Stimulated activated CD4-positive, alpha-beta T cell treated with anti-CD3 and anti-CD28 coated beads, Interleukin-15, amount 100 ng/mL, for 1 hour (primary cell): ENCODE measurements at places on chromosomes 1 and 21.

DNA sequence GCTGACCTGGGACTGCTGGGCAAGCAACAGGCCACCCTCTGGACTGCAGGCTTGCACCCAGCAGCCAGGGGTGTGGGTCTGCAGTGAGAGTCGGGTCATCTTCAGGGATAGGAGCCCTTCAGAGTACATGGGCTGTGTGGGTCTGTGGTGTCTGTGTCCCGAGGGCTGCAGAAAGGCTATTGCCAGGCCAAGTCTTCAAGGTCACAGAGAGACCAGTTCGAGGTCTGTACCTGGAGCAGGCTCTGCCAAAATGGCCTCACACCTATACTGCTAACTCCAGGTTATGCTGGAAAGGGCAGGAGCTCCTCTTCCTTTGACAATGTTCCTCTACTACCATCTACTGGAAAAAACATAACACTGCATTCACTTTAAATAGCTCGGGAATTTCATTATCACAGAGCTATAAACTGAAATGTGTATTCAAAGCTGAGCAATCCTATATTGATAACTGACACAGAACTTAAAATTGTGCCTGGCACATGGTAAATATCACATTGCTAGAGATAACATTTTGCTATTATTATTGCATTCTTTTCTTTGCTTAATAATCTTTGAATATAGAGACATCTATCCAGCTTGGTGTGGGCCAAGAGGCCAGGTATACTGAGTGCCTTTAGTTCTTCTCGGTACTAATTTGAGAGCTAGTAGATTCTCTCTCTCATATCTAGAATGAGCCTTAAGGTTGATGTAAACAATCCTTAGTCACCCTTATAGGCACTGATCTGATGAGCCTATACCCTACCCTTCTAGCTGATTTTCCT, 6.9 kb upstream of the DNAH14 start:
- no peak for DNase-seq

- no peak for DNase-seq
Observed at GRCh38 chr1:97365026-97365425, 555.8 kb downstream of the DPYD start.

DNA sequence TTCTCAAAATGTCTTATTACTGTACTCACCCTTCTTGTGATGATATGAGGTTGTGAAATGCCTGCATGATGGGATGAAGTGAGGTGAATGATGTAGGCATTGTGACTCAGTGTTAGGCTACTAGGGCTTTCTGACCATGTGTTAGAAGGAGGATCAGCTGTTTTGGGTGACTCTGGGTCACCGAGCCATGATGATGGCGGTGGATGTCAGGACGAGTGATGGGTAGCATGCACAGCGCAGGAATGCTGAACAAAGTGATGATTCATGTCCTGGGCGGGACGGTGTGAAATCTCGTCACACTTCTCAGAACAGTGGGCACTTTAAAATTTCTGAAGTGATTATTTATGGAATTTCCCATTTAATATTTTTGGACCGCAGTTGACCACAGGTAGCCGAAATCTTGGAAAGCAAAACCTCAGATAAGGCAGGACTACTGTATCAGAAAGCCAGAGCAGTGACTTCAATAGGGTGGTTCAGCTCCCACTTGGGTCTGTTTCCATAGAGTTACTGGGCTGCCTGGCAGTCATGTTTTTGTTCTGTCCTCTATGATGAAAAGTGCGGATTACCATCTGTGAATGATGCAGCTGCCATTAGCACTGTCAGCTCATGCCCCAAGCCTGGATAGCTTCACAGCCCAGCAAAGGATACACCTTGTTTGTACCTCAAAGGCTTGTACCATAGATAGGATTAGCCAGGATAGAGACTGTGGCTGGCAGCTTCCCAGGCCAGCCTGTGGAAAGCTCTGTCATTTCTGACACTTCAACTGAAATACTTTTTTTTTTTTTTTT, 26.6 kb downstream of the IL6R start:
- no peak for DNase-seq

DNA sequence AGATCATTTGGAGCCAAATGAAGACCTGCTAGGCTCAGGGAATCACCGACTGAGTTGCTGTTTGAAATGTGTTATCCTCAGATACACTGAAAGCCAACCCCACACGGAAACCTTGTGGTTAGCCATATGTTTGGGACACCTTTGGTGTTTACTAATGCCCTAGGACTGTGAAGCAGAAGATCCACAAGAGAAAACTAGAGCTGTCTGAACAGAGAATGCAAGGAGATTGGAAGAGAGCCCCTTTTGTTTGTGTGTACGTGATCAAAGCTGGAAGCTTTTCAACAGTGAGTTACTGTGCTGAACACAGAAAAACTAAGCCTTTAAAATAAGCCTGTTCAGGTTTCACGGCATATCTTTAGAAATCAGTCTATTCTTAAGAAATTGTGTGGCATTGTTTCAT, 908.2 kb upstream of the ADGRL2 start:
- DNase-seq = no peak

DNA sequence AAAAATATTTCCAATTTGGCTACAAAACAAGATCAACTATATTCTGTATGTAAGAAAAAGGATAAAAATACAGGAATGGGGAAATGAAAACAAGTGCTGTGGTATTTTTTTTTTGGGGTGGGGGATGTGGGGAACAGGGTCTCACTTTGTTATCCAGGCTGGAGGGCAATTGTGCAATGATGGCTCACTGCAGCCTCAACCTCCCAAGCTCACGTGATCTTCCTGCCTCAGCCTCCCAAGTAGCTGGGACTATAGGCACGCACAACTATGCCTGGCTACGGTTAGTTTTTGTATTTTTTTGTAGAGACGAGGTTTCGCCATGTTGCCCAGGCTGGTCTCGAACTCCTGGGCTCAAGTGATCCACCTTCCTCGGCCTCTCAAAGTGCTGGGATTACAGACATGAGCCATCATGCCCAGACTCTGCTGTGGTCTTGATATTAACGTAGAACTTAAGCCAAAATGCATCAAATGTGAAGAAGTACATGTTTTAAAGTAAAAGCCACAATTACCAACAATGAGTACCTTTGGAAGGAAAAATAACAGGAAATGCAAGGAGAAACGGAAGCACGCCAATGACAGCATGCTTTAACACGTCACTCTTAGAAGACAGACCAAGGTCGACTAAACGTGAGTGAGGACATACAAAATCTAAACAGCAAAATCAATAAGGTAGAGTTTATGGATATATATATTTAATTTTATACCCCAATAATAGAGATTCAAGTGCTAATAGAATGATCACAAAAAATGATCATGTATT, 8.8 kb upstream of the ABCB10 start:
- no peak for DNase-seq

- DNase-seq = no peak
Observed at GRCh38 chr1:183735069-183735860, 69.7 kb upstream of the RGL1 start.

GRCh38 chr1:76508871-76509270, 358.4 kb upstream of the ST6GALNAC5 start:
- DNase-seq = no peak

DNA sequence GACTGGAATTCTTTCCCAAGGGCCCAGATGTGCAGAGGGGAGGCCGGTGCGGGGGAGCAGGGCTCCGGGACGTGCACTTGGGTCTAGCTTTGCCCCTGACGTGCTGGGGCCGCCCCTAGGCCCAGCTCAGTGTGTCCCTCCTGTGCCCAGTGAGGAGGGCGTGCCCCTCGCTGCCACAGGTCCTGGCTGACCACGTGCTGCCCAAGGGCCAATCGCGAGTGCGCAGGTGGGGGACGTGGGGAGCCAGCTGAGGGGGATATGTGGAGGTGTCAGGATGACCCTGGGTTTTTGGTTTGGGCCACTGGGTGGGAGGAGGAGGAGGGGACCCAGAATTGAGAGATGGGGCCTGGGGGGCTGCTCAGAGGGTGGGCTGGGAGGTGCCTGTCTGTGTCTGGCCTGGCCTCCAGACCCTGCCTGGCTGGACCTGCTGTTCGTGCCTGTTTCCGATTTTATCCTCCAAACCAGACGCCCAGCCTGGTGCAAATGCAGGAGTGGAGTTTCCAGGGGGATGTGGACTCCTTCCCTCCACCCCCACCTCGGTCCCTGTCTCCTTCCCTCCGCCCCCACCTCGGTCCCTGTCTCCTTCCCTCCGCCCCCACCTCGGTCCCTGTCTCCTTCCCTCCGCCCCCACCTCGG, 6.1 kb upstream of the RNF223 start:
- no peak for DNase-seq

- DNase-seq = no peak
Observed at GRCh38 chr1:230950404-230950803, 28.3 kb downstream of the TTC13 start.

- DNase-seq = no peak
Observed at GRCh38 chr1:108038653-108039236, 73.8 kb upstream of the VAV3 start.

GRCh38 chr1:170755795-170756194, 91.9 kb downstream of the PRRX1 start:
- DNase-seq = no peak

DNA sequence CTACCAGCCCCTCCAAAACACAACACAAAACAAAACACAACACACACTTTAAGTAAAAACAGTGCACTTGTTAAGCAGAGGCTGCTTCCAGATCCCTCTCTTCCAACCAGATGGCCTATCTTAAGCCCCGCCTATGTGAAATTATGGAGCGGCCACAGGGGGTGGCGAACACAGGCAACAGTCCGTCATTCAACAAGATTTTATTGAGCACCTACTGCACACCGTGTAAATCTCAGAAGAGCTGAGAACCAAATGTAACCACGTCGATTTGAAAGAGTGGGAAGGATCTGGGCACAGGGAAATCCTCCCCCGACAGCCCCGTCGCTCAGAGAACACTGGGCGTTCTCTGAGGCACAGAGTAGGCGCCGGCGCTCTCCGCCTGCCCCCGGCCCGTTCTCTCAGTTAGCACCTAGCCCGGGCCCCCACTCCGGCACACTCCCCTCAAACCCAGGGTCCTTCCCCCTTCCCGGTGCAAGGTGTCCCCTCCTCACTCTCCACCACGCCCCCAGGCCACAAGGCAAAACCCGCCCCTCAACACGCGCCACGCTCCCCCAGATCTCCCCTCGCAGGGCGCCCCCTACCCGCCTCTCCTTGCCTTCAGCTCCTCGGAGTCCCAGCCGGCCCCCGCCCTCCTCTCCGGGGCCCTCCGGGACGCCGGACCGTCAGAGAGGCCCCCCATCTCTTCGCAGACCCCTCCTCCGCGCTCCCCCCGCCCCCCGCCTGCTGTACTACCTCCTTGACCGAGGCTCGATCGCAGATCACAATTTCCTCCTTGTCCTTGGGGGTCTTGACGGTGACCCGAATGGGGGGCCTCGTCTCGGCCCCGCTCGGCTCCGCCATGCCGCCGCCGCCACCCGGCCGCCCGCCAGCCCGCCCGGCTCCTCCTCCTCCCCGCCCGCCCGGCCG, 483 bp downstream of the UBQLN4 start:
- DNase-seq = peak; percentile 39

DNA sequence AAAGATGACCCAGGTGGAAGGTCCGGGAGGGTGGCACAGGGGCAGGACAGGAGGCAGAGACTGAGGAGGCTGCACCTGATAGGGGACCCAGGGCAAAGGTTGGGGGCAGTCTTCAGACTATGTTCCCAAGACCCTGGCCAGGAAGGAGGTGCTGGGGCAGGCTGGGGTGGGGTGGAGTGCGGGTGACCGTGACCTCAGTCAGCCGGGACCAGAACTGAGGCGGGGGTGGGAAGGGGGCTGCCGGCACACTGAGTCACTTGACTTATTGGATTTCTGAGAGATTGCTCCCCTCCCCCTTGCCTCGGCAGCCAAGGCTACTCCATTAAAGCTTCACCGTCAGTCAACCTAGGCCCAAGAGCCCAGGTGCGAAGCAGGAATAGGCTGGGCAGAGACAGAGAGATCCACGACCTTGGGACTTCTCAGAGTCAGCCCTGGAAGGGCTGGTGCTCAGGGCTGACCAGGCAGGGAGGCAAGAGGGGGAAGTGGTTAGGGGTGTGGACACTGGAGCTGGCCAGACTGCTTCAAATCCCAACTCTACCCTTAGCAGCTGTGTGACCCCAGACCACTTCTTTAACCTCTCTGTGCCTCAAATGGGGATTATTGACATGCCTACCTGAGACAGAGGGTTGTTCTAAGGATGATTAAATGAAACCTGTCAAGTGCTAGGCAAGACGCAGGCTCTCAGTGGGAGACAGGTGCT, 47.9 kb upstream of the LAPTM5 start:
- no peak for DNase-seq
